A549 (cell line): ENCODE measurements at places on chromosomes 2 and 18. TPM values are rescaled to one million over a fixed set of nuclear protein-coding genes. Genes with fewer than 3 reads are reported as not detected.

DSG4 gene
- polyA plus RNA-seq, result not detected in 3 replicates

FAM124B gene
- polyA plus RNA-seq, result not detected in 3 replicates

AQP12B gene
- not detected in 3 replicates for polyA plus RNA-seq

- DNase-seq, result no peak
Observed at GRCh38 chr2:211793690-211794089, 744.9 kb downstream of the ERBB4 start.

- DNase-seq, result peak; percentile 30
Observed at GRCh38 chr2:33073018-33073417, 126.3 kb downstream of the LTBP1 start.

DNA sequence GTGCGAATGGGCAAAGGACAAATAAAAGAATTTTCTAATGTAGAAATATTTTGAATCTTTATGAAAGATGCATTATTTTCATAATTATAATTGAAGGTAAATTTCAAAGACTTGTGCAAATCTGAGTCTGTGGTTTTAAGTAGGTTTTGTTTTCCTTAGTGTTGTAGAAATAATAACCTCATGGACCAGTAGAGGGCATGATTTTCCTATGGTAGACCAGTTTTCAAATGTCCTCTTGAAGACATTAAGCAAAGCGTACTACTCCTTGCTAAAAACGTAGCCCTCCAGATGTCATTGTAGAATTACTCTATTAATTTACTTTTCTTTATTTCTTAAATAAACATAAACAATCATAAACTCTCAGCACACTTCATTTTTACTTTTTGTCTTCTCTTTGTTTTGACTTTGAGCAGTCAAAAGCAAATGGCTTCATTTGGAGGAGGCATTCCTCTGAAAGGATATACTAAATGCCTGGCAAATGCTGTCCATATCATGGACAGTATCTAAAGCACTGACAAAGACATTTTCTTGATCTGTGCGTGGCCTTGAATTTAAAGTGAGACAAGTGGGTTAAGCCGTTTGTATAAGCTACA is 85.8 kb upstream of the FAM237A start:
- DNase-seq, result peak; percentile 5

GRCh38 chr18:79540161-79540903 is 139.3 kb upstream of the CTDP1 start:
- DNase-seq, result no peak
